T-helper 1 cell treated with Interleukin-12 subunit alpha and Interleukin-12 subunit beta and Interleukin-4 antibody, amounts not matched to agents 30 ng/mL and 1 ng/mL, for 36 hours (primary cell): ENCODE measurements at places on chromosomes 7 and 10. TPM values are rescaled to one million over a fixed set of nuclear protein-coding genes. Genes with fewer than 3 reads are reported as not detected.

Gene TUBB8
- not detected in 2 replicates for total RNA-seq

Gene HMX3
- total RNA-seq, result not detected in 2 replicates

Gene ARHGAP19
- total RNA-seq, result 31.1 and 34.8 TPM in 2 replicates

Gene CRYGN
- not detected in 2 replicates for total RNA-seq

Gene NCF1
- 0.96 and 1.4 TPM in 2 replicates for total RNA-seq

Gene PTPRZ1
- not detected in 2 replicates for total RNA-seq

Gene FAM171A1
- 1.6 TPM in 2 replicates for total RNA-seq

Gene ARHGEF35
- 2.9 and 3.6 TPM in 2 replicates for total RNA-seq

Gene FFAR4
- total RNA-seq, result not detected in 2 replicates

Gene BEND7
- not detected in 2 replicates for total RNA-seq

Gene DOCK1
- total RNA-seq, result 0.73 and 0.86 TPM in 2 replicates

Gene CSTF2T
- 52.0 and 54.9 TPM in 2 replicates for total RNA-seq

Gene FAM204A
- total RNA-seq, result 58.7 and 63.0 TPM in 2 replicates
